ENCODE measurements at places on chromosomes 13 and 19.

DNA sequence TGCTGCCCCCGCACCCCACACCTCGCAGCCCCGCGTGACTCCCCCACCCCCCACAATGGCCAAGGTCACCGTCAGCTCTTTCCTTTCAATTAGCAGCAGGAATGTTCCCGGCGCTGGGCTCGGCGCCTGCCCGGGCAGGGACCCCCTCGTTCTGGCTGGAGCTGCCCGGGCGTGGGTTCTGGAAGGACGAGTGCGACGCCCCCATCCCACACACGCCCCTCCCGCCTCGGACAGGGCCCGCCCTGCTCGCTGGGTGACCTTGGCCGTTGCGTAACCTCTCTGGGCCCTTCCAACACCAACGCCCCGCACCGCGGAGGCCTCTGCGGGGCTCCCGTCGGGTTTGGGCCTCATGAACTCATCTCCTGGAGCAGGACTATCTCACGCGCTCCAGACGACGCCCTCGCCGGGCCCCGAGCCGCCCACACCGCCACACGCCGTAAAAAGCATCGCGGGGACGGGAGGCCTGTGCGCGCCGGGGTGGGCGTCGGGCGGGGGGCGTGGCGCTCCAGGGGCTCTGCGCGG, 10.3 kb downstream of the PALM start:
- no peak for DNase-seq

DNA sequence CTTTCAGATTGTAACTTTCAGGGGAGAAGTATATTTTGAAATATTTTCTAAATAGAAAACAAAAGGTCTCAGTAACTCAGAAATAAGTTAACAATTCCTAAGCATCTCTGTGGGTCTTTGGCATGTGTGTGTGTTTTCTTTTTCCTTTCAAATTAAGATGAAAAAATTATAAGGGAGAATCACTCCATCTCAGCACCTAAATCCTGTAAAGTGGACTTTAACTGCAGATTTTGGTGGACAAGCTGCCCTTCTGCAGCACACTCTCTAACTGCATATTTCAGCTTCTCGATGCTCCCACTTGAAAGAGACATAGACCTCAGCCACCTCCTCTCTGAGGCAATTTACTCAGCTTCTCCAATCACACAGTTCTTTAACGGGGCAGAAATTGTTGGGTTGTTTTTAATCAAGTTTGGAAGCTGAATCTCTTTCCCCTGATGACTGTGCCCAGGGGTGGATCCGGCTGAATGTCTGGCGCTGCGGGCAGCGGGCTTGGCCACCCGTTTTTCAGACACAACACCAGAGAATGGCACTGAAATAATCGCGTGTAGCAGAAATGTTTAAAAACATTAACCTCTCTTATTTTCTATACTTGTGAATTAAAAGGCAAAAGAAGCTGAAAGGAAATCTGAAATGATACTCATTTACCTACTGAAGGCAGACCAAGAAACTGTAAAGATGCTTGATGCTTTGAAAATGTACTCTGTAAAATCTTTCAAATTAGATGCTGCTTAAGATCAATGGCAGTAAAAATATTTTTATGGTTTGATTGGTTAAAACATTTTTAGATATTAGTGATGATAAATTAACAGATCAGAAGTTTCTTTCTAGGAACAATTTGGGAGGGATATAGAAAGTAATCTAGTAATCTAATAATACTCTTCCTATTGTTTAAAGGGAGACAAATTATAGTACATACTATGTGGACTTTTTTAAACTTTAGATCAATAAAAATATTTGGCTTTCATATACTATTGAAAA, 12.4 kb downstream of the ZIC2 start:
- no peak for DNase-seq

GRCh38 chr13:30581582-30581981, 36.1 kb upstream of the USPL1 start:
- DNase-seq, result no peak

- DNase-seq, result no peak
These were observed 304.7 kb downstream of the COG6 start for GRCh38 chr13:39960191-39960590.

GRCh38 chr13:91504216-91504615, 105.8 kb downstream of the GPC5 start:
- no peak for DNase-seq

- DNase-seq, result no peak
These were observed 150.0 kb downstream of the RAP2A start for GRCh38 chr13:97583907-97584497.

- no peak for DNase-seq
These were observed 18.4 kb downstream of the PLD3 start for GRCh38 chr19:40366697-40367561.

- no peak for DNase-seq
These were observed 135.4 kb upstream of the GPR12 start for GRCh38 chr13:26895808-26896466.

DNA sequence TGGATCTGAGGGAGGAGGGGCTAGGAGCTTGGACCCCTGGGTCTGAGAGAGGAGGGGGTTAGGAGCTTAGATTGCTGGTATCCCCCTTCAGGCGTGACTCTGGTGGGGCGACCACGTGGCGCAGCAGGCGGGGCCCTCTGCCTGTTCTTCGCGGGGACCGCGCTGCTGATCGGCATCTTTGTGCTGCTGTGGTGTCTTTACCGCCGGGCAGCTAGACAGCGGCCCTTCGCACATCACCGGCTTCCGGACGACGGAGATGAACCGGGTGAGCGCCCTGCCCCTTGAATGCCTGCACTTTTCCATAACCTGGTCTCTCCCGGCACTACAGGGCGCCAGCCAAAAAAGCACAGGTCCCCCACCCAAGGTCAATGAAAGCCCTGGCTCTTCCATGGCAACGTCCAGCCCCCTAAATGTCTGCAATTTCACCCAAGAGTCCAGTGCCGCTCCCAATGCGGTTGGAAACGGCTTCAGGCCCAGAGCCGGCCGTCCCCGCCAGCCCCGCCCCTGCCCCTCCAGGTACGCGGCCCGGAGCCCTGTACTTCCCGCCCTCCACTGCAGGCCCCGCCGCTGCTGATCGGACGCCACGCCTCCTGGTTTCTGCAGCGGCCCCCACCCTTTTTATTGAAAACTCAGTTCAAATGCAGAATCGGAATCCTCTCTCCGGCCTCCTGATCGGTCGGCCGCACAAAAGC, 2.8 kb downstream of the GFY start:
- no peak for DNase-seq
